ENCODE measurements at places on chromosomes 5 and 9.

DNA sequence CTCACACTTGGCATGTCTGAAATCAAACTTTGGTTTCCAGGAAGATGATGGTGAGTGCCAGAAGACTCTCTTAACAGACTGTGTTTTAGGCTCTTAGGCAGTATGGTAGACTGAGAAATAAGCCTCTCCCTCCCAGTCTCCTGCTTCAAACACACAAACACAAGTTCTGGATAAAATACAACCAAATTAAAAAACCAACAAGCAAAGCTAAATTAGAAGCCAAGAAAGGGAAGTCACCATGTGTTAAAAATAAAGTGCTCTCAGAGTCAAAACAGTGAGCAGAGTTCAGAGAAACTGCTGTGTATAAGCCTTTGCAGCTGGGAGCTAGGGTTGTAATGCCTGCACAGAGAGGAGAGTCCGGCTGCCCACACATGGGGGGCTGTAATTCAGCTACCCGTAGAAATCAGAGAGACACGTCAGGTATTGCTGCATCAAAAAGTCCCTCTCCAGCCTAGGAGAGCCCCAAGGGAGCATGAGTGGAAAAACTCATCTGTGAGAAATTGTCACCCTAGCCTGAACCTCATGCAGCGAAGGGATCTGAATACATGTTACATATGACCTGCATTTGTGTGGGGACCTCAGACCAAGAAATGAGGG, 62.6 kb downstream of the ANGPTL2 start:
- DNase-seq: no peak

GRCh38 chr9:73219985-73220626, 68.4 kb downstream of the ANXA1 start:
- DNase-seq: no peak

DNA sequence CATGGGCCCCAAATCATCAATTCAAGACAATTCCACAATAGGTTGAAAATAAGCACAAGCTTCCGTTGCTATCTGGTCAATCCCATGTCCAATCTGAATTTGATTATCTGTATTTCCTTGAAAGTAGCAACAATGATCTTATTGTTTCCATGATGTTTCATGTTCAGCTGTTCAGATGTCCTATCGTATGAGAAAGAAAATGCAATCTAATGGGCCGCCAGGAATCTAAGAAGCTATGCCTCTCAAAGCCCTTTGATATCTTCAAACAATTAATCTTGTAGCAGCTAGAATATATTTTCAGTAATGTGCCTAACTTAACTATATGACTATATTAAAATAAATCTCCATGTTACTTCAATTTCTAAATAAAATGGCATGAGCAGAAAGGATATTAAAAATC, 32.1 kb upstream of the ALDOB start:
- no peak for DNase-seq

GRCh38 chr5:6652025-6652424, 18.8 kb downstream of the SRD5A1 start:
- no peak for DNase-seq

- DNase-seq: no peak
Measured at GRCh38 chr5:149586708-149587318, 5.5 kb downstream of the ARHGEF37 start.

DNA sequence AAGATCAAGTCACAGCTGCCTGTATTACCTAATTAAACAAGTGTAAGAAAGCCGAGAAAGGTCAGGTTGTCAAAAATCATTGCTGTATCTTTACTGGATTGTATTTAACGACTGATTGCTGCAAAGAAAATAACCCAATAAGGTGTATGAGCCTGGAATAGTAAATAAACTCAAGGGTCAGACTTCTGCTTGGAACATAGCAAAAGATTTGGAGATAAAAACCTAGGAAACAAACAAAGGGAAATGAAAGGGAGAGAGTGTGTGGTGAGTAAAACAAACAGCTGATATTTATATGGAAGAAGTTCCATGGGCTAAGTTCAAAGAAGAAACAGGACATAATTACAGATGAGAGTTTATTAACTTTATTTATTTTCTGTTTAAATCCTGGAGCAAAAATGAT, 354.0 kb downstream of the TLR4 start:
- peak; percentile 24 for DNase-seq

Measured in NCI-H1930 (cell line).